ENCODE measurements at places on chromosomes 1 and 21.

- no peak for DNase-seq
These were observed 101.6 kb upstream of the PALMD start for GRCh38 chr1:99544328-99544727.

DNA sequence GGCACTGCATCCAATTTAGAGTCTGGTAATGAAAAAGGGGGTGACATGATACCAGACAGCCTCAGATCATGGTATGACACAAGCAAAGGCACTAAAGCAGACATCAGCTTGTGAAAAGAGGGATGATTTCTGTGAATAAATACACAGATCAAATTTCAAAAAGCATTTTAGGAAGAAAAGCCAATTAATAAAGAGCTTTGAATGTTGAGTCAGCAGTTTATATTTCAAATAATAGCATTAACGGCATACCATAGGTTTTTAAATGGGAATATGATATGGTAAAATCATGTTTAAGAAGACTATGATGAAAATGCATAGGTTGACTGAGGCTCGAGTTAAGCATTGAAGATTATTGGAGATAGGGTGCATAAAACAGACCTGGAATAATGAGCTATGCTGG, 13.5 kb downstream of the KCNT2 start:
- DNase-seq = no peak

- DNase-seq = no peak
These were observed 483.7 kb downstream of the CAMTA1 start for GRCh38 chr1:7268983-7269382.

GRCh38 chr1:89910268-89910667, 84.6 kb upstream of the ZNF326 start:
- DNase-seq = no peak

- no peak for DNase-seq
These were observed 22.5 kb downstream of the CACHD1 start for GRCh38 chr1:64492424-64492823.

GRCh38 chr21:43585514-43585913, 73.8 kb downstream of the HSF2BP start:
- no peak for DNase-seq

DNA sequence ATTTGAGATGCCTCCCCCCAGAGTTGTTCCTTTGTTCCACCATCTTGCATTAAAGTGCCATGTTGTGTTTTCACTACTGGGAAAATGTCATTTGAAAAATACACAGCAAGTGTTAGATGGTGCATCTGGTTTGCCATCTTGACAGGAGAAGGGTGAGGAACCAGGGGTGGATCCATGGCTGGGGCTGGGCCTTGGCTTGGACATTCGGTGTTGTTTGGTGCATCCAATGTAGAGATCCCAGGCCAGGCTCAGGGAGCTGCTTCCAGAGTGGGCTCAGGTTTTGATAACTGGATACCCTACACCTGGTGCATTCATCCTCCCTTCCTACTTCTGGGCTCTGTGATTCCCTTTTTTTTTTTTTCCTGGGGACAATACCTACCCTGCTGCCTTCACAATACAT, 103.5 kb downstream of the UCK2 start:
- no peak for DNase-seq

- DNase-seq = no peak
These were observed 13.8 kb downstream of the GPATCH2 start for GRCh38 chr1:217617126-217617525.

GRCh38 chr1:112359961-112360767, 35.9 kb upstream of the CTTNBP2NL start:
- no peak for DNase-seq

DNA sequence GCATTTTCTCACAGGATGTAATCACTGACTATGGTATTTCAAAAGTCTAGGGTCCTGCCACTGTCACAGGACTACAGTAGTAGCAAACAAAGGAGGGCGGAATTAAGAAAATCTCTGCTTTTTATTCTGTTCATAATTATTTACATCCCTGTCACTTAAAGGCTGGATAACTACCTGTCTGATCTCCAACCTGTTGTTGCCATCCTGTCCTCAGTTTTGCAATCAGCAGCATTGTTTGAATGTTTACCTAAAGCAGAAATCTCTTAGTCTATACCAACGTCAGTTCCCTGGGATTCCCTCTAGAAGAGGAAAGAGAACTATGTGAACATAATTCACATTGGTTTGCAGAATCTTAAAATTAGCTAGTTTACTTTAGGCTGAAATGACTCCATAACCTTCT, 218.5 kb downstream of the PBX1 start:
- DNase-seq = no peak

- no peak for DNase-seq
These were observed 63.7 kb downstream of the WLS start for GRCh38 chr1:68168545-68169171.

DNA sequence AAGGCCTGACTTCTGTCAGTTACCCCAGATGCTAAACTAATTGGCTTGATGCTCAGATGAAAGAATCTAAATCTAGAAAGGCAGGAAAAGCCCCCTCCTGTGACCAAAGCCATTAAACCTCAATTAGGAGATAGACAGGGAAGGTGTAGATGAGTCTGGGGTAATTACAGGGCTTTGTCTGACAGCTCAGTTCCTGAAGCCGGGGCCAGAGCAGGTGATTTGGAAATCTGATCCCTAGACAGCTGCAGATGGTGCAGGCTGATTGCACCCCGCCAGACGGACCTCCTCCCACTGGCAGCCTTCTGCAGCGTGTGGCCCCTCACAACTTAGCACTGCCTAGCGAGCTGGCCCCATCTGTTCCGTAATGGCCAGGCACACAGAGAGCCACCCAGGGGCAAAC, 395.1 kb downstream of the HLX start:
- DNase-seq = no peak

DNA sequence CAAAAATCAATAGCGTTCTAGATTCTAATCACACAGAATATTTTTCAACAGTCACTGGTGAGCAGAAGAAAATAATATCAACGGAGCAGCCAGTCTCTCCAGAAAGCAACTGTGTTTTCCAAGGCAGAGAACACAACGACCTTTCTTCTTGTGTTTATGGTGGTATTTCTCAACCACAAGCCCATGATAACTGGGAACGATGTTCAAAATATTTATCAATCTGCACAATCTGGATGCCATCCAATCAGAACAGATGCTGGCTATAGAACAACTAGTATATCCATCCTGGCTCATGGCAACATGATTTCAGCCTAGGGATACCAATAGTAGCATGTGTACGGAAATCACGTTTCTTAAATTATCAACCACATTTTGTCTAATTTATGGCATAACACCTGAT, 162.7 kb upstream of the RUNX1 start:
- no peak for DNase-seq

DNA sequence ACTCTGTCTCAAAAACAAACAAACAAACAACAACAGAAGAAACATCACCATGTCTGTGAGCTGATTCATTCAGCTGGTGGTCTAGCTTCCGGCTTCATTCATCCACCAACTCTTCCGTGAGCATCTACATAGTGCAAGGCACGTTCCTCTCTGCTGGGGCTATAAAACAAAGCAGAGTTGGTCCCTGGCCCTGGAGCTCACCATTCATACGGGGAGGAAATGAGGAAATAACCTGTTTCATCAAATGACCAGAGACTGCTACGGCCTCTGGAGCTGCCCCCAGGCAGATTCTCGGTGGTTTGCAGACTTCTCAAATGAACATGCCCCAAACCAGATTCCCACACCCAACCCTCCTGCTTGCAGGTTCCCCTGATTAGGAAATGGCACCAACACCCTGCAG, 41.0 kb upstream of the ID3 start:
- no peak for DNase-seq

- DNase-seq = no peak
These were observed 453.6 kb downstream of the LTN1 start for GRCh38 chr21:28538987-28539622.

DNA sequence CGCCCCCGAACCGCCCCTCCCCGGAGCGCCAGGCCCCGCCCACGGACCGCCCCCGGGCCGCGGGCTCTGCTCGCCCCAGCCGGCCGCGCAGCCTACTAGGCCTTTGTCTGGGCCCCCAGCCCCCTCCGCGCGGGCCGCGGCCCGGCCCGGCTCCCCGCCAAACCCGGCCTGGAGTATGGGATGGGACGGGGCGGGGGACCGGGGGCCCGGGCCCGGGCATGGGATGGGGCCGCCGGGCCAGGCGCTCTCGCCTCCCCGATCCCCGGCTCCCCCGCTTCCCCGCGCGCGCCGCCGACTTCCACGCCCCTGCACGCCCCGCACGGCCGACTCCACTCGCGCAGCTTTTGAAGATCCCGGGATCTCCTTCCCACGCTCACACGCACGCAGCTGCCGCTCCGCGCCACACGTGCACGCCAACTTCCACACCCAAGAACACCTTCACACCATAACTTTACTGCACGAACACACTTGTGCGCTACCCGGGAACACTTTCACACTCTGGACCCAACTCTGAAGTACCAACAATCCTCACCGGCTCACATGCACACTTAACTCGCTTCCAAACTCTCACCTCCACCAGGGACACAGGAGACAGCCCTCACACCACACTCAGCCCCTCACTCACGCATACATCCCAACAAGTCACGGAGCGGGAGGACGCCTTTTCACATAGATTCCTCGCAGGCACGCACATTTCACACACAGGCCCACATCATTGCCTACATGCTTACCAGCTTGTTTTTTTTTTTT, 437 bp upstream of the HSPG2 start:
- peak; percentile 58 for DNase-seq

DNA sequence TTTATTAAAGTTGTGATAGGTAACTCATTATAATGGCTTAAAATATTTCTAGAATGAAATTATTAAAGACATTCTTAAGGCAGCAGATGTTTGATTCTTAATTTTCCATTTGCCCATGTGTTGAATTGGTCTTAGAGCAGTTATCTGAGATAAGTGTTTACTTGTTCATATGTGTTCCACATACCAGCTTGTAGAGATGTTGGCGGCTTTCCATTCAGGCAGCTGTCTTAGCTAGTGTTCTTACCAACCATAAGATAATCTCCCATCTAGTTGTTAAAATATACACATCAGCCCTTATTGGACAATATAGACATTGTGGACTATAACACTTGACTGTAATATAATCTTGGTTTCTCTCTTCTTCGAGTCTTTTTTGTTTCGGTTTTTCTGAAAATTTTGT, 1372.9 kb upstream of the ADGRL2 start:
- no peak for DNase-seq

GRCh38 chr1:67537667-67538018, 107.4 kb upstream of the SERBP1 start:
- DNase-seq = no peak

DNA sequence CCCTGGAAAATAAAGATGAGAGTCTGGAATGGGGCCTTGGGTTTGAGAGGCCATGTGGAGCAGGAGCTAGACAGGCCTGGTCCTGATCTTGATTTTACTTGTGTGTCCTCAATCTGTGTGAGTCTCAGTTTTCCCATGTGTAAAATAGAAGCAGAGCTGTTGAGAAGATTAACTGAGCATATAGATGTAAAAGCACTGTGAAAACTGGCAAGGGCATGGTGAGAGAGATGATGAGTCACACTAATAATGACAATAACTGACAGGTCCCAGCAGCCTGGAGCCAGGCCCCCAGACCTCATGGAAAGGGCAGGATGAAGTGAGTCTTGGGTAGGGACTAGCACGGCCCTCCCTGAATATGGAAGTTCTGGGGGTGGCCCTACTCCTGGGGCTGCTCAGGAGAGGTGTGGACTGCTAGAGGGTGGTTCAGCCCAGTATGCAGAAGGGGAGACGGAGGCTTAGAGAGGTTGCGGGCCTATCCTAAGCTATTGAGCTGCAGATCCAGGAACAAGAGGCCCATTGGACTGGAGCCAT, 2.8 kb upstream of the AHDC1 start:
- no peak for DNase-seq

- DNase-seq = no peak
These were observed 281.9 kb upstream of the POU3F1 start for GRCh38 chr1:38328278-38329035.

DNA sequence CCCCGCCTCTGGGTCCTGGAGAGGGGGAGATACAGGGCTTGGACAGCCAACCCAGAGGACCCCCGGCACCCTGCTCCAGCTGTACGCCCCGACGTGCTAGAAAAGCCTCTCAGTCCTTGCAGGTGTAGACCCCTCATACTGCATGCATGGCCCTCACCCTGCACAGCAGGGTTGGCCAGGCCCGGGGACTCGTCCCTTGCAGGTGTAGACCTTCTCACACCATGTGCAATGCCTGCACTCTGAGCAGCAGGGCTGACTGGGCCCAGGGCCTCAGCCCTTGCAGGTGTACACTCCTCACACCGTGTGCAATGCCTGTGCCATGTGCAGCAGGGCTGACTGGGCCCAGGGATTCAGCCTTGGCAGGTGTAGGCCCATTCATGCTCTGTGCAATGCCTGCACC, 26.8 kb downstream of the WNT9A start:
- DNase-seq = no peak

DNA sequence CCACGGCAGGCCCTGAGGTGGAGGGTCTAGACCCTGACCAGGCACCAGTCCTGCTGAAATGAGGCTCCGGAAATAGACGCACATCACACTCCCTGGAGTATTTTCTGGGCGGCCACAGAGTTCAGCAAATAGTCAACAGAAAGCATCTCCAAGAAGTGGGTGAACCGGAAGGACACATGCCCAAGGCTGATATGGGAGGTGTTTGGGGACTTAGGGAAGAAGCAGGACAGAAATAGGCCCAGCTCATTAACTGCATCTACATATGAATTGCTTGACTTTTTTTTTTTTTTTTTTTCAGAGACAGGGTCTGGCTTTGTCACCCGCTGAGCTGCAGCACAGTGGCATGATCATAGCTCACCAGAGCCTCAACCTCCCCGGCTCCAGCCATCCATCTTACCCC, 36.5 kb upstream of the GPR157 start:
- no peak for DNase-seq

DNA sequence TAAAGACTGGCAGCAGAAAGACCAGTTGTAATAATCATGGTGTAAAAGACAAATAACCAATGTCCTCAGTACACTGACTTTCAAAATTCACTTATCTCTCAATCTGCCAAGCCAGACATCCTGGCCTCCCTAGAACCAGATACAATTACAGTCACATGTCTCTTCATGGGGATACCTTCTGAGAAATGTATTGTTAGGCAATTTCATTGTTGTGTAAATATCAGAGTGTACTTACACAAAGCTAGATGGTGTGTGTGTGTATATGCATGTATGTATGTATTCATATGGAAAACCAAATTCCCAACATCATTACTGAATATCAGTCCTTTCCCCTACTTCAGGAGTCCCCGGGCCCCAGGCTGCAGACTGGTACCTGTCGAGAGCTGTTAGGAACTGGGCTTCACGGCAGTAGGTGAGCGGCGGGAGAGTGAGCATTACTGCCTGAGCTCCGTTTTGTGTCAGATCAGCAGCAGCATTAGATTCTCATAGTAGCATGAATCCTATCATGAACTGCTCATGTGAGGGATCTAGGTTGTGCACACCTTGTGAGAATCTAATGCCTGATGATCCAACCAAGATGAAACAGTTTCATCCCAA, 65.3 kb upstream of the ZNF326 start:
- no peak for DNase-seq

Data from activated T-helper 9 cell treated with anti-CD3 and anti-CD28 coated beads, Interleukin-2, amount 50 U/mL, for 16 hours (primary cell).